Cerebellar nuclear complex (tissue), 1 donor: ENCODE measurements at places on chromosomes 11 and 22.

- DNase-seq: no peak
These were observed 145.4 kb downstream of the OPCML start for GRCh38 chr11:133386852-133387251.

DNA sequence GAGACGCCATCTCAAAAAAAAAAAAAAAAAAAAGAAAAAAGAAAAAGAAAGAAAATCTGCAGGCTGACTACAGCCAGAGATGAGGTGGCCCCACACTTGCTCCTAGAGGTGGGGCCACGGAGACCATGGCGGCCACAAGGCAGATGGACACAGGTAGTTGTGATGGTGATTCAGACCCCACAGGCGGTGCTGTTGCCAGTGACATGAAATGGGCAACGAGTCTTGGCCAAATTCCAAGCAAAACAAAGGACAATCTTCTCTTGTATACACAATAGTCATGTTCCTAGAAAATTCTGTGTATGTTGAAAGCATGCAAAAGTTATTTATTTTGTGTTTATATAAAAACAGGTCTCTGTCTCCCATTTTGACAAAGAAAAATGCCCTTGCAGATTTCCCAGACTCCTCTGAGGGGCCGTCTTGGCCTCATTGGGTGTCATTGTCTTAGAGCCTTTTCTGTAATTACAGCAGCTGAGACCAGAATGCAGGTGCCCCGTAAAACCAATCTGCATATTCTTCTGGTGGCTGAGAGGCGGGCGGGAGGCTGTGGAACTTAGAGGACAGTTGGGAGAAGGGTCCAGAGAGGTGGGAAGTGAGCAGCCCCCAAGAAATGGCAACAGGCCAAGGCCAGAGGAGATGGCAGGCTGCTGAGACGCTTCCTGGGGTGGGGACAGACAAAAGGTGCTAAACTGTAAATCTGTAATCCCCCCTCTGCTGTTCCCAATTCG, 22.5 kb upstream of the DAGLA start:
- DNase-seq: no peak

DNA sequence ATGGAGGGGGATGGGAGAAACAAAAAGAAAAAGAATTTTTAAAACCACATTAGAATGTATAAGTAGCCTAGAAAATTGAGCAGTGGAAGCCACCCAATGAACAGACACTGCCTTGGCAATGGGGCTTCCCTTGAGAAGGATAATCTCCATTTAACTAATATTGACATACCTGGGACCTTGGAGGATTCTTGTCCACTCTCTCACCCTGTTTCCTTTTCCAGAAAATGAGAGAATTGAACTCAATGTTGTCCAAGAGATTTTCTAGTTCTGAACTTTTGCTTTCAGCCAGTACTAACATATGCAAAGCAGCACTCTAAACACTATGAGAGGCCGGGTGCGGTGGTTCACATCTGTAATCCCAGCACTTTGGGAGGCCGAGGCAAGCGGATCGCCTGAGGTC, 524 bp downstream of the MS4A8 start:
- no peak for DNase-seq

GRCh38 chr22:26308467-26308866, 120.6 kb upstream of the ASPHD2 start:
- DNase-seq: no peak

DNA sequence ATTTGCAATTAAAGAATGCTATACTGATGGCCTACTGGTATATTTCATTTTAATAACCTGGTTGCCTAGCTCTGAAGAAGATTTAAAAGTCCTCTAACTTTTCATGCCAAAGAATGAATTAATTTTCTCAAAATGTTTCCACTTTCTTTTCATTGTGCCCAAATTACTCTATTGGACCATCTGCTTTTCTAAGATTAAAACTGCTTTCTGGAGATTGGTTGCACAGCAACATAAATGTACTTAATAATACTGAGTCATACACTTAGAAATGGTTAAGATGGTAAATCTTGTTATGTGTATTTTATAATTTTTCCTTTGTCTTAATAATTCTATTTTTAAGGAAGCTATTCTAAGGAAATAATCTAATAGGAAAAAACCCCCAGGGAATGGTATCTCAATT, 150.2 kb downstream of the SWAP70 start:
- no peak for DNase-seq

DNA sequence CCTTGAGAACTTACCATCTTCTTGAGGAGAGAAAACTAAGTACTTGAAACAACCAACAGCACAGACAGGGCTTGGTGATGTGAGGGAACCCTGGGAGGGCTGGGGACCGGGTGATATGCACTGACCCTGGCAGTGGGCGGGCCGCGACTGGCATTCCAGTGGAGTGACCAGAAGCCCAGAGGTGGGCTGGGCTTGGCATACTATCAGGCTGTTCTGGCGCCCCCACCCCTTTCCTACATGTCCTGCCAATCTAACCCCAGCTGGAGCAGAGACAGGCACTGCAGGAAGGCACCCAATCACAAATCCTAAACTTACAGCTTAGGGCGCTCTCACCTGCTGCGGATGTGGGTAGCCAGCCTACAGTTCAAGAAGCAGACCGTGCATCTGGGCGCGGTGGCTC, 54.0 kb upstream of the GCAT start:
- DNase-seq: no peak

GRCh38 chr11:113334183-113334582, 19.8 kb downstream of the TTC12 start:
- no peak for DNase-seq

DNA sequence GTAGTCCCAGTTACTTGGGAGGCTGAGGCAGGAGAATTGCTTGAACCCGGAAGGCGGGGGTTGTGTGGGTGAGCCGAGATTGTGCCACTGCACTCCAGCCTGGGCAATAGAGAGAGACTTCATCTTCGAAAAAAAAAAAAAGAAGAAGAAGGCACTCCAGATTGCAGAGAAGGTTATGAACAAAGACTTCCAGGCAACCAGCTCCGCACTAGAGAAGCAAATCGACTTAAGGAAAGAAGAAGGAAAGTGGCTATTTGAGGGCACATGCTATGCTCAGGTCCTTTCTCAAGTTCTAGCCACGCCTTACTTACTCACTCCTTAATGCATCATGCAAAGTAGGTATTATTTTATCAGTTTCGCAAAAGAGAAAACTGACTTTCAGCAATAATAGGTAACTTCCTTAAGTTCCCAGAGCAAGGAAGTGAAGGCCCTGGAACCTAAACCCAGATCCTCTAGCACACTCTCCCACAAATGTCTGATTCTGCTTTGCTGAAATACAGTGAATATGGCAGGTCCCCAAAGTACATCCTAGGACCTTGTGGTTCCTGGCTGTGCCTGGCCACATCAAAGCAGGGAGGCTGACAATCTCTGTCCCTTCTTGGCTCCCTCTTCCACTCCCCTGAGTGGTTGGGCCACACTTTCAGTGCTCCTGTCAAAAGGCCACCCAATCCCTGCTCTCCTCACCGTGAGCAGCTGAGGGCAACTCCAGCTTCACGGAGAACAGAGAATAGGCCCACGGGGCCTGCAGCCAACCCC, 14.2 kb downstream of the CD3E start:
- DNase-seq: no peak

- no peak for DNase-seq
These were observed 30.9 kb upstream of the CACNG2 start for GRCh38 chr22:36734171-36735058.

DNA sequence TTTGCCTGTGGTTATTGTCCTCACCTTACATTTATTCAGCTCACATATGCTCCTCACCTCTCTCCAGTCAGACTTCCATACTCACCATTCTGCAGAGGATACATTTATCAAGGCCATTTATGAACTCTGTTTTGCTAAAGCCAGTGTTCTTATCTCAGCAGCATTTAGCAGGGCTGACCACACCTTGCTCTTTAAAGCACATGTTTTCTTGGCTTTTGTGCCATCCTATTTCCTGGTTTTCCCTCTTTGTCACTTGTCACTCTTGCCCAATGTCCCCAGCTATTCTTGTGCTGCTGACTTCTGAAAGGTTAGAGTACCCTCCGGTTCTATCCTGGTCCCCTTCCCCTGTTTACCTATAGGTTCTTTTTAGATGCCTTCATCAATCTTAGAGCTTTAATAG, 446.6 kb downstream of the NELL1 start:
- DNase-seq: no peak

- DNase-seq: no peak
These were observed 16.9 kb upstream of the CDC42BPG start for GRCh38 chr11:64861227-64861975.

- DNase-seq: no peak
These were observed 96.7 kb downstream of the RPS6KA4 start for GRCh38 chr11:64455456-64456261.

- DNase-seq: no peak
These were observed 338.7 kb downstream of the BRD1 start for GRCh38 chr22:49488943-49489342.

DNA sequence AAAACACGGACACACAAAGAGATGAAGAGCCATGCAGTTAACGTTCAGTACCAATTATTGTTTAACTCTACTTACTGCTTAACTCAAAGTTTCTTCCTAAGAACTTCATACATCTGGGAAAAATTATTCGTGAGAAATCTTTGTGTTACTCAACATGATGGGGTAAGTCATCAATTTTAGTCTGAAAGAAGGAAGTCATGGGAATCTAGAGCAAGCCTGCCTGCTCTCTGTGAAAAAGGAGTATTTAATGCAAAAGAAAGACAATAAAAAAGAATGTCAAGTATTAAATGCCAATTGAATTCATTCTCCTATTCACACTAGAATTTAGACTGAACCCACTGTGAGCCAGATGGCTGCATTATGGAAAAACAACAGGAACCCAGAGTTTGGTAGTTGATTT, 16.0 kb downstream of the TMEM123 start:
- no peak for DNase-seq

- DNase-seq: no peak
These were observed 16.0 kb downstream of the CLDN5 start for GRCh38 chr22:19508024-19508776.

- no peak for DNase-seq
These were observed 108.6 kb downstream of the SCN3B start for GRCh38 chr11:123545726-123546270.

- no peak for DNase-seq
These were observed at the start of gene GAS2L1 for GRCh38 chr22:29306175-29306834. Gene GAS2L1, plus strand, starts transcription at chr22:29306650. Its CDS starts 1,456 bp downstream, at chr22:29308106.

GRCh38 chr22:19527321-19527721, 3.1 kb upstream of the CLDN5 start:
- DNase-seq: no peak

- DNase-seq: no peak
These were observed 15.1 kb upstream of the CD3E start for GRCh38 chr11:118289401-118289800.

GRCh38 chr11:61654397-61654829, 25.8 kb upstream of the DAGLA start:
- DNase-seq: no peak

DNA sequence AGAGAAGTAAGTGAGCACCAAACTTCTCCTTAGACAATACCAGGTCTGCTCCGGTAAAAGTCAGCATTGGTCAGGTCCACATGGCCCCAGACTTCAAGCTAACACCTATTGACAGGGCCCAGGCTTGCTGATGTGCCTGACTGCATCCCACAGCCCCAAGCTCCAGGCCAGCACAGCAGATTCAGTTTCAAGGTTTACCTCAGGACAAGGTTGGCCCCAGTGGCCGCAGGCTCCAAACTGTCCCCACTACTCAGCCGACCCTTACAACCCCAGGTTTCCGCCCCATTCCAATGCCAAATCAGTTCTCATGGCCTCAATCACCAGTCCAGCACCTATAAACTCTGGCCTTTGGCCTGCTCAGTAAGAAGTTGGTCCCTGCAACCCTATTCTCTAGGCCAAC, 39.4 kb downstream of the OR4C6 start:
- no peak for DNase-seq

- no peak for DNase-seq
These were observed 251.9 kb downstream of the ST3GAL4 start for GRCh38 chr11:126607374-126607773.

DNA sequence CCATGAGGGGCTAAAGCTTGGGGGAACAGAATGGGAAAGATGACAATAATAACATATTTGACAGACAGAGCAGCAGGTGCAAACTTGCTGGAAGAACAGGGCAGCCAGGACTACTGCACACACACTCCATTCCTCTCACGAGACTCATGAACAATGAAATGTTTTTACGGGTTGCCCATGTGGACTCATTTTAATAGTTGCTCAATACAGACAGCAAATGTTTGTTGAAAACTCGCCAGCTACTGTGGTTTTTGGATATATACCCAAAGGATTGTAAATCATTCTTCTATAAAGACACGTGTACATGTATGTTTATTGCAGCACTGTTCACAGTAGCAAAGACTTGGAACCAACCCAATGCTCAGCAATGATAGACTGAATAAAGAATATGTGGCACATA, 10.3 kb downstream of the SYT13 start:
- no peak for DNase-seq

DNA sequence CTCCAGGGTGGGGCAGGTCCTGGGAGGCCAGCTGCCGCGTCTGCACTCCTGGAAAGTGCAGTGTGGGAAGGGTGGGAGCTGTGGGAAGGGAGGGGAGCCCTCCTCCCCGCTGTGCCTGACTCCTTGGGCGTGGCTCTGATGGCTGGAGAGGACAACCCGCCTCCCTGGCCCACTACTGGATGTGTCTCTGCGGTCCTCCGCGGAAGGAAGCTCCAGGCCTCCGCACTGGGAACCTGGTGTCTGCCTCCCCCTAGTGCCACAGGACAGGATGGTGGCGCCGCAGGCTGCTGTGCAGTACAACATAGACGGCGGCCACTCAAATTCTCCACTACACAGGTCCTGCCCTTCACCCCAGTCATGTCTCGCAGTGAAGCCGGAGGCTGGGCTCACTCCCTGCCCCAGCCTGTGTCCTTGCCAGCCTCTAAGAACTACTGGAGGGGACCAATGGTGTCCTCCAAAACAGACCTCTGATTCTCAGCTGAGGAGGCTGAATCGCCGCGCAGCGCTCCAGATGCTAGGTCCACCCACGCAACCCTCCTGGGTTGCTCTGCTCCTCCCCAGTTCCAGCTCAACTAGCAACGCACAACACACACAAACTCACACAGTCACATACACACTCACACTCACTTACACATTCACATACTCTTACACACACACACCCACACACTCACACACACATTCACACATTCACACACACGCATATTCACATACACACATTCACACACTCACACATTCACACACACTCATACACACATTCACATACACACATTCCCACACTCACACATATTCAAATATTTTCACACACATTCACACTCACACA, 12.4 kb upstream of the DSCAML1 start:
- no peak for DNase-seq

- no peak for DNase-seq
These were observed 20.5 kb downstream of the RNF169 start for GRCh38 chr11:74769055-74769707.

DNA sequence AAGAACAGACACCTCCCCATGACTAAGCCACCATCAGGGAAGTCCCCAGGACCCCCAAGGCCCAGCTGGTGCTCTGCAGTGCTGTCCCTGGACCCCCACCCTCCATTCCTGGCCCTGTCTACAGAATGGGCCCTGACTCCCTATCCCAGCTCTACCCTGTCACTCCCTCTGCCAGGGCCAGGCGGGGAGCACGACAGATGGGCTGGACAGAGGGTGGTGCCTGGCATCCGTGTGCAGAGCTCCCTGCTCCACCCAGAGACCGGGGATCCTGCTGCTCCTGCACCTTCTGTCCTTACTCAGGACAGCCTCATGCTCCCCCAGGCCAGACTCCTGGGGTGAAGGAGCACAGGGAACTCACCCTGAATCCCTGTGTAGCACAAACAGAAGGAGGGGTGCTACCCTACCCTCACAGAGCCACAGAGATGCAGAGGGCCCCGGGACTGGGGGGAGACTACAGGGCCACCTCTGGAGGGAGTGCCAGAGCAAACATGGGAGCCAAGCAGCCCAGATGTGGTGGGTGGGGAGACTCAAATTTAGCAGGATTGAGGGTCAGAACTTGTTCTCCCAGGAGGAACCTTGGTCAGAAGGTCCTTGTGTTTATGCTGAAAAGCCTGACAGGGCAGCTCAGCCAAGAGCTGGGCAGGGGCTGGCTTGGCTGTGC, 2.0 kb downstream of the ARVCF start:
- DNase-seq: no peak
